ENCODE measurements at places on chromosomes 7 and 10. TPM values are rescaled to one million over a fixed set of nuclear protein-coding genes. Genes with fewer than 3 reads are reported as not detected.

Gene PDE1C
- total RNA-seq = 0.72 TPM

DNA sequence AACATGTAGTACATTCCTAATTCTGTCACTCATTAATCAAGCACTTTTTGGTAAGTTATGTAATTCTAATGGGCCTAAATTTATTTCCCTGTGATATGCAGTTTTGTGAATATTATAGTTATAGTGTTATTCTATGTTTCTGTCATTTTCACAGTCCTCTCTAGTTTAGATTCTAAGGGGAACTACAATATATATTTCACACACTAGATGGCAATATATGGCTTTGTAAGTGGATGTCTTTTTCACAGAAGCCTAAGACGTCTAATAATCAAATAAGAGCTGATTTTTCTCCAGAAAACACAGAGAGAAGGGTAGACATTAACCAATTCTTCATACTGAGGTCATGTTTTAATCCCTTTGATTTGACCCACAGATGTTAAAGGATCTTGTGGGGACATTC lies 18.0 kb downstream of the RNLS start:
- peak; percentile 29 for ATAC-seq

DNA sequence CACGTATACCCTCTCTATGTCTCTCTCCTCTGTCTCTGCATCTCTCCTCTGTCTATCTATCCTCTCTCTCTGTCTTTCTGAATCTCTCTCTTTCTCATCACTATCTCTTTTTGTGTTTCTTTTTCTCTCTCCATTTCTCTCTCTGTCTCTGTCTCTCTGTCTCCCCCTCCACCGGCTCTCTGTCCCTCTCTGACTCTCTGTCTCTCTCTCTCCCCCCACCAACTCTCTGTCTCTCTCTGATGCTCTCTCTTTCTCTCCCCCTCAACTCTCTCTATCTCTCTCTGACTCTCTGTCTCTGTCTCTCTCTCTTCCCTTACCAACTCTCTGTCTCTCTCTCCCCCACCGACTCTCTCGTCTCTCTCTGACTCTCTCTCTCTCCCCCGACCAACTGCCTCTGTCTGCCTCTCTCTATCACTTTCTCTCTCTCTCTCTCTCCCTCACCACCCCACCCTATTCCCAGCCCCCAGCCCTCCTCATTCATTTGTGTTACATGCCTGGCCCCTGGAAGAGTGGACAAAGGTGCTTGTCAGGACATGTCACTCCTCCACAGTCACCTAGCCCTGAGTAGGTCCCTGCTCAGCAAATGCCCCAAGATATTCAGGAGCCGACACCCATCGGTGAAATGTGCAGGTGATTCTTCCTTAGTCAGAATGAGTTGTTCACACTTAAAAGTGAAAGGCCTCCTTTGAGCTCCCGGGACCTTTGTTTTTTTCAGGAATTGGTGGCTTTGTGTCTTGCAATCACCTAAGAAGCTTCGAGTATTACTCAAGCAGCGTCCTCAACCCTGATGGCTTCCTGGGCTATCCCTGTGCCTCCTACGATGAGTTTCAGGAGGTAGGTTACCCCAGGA lies 13.6 kb downstream of the PNLIPRP2 start:
- ATAC-seq = peak; percentile 36

GRCh38 chr7:13414661-13415107 lies 574.8 kb downstream of the ETV1 start:
- ATAC-seq = no peak

GRCh38 chr7:93378131-93378760 lies 146.1 kb downstream of the VPS50 start:
- ATAC-seq = no peak

GRCh38 chr7:73376671-73377412 lies 48.9 kb downstream of the FKBP6 start:
- no peak for ATAC-seq

DNA sequence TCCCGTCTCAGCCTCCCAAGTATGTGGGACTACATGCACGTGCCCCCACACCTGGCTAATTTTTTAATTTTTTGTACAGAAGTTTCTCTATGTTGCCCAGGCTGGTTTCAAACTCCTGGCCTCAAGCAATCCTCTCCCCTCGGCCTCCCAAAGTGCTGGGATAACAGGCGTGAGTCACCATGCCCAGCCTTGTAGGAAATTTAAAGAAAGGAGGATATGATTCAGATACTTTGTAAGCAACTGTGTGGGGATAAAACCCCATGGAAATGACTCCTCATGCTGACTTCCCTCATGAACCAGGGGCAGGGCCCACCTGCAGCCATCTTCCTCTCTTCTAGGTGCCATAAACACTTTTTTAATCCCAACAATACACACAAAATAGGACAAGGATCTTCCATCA lies 50.2 kb downstream of the APBB1IP start:
- no peak for ATAC-seq

- ATAC-seq = no peak
Measured at GRCh38 chr7:4074994-4075393, 607.1 kb upstream of the FOXK1 start.

Gene RNLS
- total RNA-seq = 10.0 TPM

Gene AKR1C8
- total RNA-seq = not detected

GRCh38 chr7:137402536-137403352 lies 59.2 kb upstream of the PTN start:
- no peak for ATAC-seq

GRCh38 chr10:52729271-52730104 lies 43.1 kb downstream of the MBL2 start:
- ATAC-seq = no peak

DNA sequence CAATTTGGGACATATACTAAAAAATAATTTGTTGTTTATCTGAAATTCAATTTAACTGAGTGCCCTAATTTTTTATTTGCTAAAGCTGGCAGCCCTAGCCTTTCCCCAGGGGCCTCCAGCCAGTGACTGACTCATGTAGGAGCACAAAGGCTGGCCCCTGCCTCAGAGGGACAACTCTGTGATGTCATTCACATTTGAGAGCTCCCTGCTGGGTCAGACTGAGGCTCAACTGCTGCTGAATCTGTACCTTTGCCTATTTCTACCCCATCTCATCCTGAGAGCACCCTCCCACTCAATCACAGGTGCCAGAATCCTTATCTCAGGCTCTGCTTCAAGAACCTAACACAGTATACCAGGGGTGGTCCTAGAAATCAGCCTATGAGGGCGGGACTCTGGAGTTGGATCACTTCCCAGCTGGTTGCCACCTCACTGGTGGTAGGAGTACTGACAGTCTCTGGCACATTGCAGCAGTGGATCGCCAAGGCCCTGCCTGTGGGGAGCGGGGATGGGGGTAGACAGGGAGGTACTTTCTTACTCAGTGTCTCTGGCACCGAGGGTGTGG lies 11.6 kb downstream of the GCK start:
- ATAC-seq = no peak

GRCh38 chr7:151623766-151624165 lies 104.1 kb upstream of the RHEB start:
- no peak for ATAC-seq

Gene ZNF425
- 1.9 TPM for total RNA-seq

- ATAC-seq = peak; percentile 71
Measured at GRCh38 chr7:20598459-20599309, 16.8 kb upstream of the ABCB5 start.

- ATAC-seq = no peak
Measured at GRCh38 chr10:105509517-105509916, 868.4 kb downstream of the SORCS3 start.

- no peak for ATAC-seq
Measured at GRCh38 chr10:79947787-79948424, 999 bp downstream of the SFTPD start.

Gene TFPI2
- total RNA-seq = 0.24 TPM

DNA sequence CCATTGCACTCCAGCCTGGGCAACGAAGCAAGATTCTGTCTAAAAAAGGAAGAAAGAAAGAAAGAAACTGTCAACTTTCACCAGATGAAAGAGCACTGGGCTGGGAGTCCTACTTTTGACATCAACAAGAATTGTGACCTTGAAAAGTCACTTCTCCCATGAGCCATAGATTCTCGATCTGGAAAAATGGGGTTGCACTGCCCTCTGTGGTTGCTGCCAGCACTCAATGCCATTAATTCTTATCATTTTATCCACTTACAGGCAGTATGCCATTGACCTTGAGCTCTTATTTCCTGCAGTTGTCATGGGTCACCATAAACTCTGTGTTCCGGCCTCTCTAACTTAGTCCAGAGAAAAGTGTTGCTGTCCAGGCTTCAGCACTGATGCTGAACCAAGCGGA lies 137.2 kb downstream of the NOC3L start:
- no peak for ATAC-seq

DNA sequence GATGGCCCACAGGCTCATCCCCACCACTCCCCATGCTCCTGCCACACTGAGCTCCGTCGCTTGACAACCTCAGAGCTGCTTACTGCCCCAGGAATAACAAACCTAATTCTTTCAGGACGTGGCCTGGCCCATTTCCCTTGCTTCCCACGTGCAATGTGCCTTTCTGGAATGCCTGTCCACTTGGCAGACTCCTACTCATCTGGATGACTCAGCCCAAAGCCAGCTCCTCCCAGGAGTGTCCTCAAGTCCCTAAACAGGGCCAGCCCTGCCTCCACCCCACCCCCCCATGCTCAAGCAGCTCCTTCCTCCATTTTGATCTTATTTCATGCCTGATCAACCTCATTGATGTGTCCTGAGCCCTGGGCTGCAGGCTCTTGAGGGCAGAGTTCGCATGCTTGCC lies 164.9 kb upstream of the RNF32 start:
- ATAC-seq = peak; percentile 52

Gene IPMK
- total RNA-seq = 5.9 TPM

DNA sequence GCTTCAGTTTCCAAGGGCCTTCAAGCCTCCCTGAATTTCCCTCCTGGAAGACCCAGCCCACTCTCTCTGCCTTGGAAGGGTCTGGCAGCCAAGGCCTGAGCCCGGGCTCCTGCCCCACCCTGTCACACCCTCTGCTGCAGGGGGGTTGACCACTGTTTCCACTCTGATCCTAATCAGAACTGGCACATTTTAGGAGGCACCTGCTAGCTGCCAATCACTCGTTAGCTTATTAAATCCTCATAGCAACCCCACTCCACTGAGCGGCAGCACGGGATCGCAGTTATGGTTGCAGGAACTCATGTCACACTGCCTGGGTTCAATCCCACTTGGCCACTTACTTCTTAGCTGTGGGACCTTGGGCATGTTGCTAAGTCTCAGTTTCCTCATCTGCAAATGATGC lies 12.9 kb downstream of the HSPB1 start:
- ATAC-seq = no peak

GRCh38 chr10:109386101-109386500 lies 537.2 kb downstream of the XPNPEP1 start:
- ATAC-seq = no peak

Gene POLR2J2
- 3.3 TPM for total RNA-seq

GRCh38 chr10:3066317-3067117 lies 831 bp upstream of the PFKP start:
- no peak for ATAC-seq

GRCh38 chr7:43700059-43700501 lies 29.2 kb downstream of the COA1 start:
- peak; percentile 70 for ATAC-seq

GRCh38 chr10:124172181-124172916 lies 79.0 kb upstream of the CHST15 start:
- ATAC-seq = no peak

GRCh38 chr7:101084865-101085161 lies 468 bp upstream of the TRIM56 start:
- ATAC-seq = no peak

- no peak for ATAC-seq
Measured at GRCh38 chr7:125424721-125425120, 495.1 kb upstream of the POT1 start.

DNA sequence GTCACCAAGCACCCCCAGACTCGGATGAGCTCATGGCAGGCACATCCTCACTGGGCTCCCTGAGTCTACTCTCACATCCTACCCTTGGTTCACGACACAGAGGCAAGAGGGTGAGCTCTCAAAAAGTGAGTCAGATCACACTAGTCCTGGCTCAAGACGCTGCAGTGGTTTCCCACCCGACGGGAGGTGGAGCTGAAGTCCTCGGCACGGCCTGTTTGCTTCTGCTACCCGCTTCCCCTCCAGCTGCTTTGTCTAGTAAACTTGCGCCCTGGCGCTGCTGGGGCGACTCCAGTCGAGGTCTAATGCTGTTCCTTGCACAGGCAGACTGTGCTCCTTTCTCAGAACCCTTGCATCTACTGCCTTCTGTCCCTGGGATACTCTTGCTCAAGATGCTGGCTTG lies 13.5 kb upstream of the SFMBT2 start:
- no peak for ATAC-seq

GRCh38 chr7:107917763-107918651 lies 27.0 kb downstream of the DLD start:
- no peak for ATAC-seq

- ATAC-seq = no peak
Measured at GRCh38 chr10:129233351-129234148, 233.5 kb upstream of the MGMT start.

DNA sequence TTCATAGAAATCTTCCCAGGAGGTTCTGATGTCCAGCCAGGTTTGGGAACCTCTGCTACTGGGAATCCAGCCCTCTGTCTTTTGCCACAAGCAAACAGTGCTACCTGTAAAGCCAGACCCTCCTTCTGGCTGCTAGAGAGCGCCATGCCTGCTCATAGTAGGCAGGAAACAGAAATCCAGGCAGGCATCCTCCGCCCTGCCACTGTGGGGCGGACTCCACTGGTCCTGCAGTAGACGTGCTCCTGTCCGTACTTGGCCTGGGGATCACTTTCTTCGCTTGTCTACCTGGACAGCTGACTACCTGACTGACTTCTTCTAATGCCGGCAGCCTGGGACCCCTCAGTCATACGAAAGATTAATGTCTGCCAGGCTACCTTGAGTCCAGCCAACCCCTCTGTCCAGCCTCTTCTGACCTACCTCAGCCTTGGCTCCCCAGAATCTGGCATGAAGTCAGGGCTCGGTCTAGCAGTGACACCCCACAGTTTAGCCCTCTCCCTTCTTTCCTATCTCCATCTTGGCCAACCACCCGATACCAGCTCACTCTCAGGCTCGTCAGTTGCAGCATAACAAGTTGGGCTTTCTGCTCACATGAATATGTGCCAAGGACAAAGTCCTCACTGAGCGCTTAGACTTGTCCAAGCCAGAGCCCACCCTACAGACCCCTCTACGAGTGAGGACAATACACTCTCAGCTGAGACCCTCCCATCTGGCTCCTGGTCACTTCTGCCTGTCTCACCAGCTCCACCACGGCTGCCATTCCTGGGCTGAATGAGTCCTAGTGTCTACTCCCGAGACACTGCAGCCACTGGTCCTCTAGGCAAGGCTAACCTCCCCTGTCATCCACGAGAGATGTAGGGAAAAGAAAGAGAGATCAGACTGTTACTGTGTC lies 43.9 kb upstream of the OPALIN start:
- ATAC-seq = no peak

DNA sequence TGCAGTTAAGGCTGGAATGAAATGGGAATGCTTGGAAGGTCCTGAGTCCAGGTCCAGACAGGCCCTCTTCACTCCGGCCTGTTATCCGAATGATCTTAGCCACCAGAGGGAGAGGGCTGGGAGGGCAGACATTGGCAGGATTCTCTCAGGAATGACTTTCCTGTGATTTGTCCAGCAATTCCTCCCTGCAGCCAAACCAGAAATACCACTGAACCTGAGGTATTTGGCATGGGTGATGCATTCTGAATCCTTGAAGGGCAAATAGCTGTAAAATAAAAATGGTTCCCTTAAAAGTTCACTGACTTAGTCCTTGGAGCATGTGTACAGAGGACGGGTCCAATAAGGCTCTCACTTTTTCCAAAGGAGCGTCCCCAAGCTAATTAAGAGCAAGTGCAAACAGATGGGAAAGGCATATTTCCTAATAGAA lies 77.5 kb upstream of the HABP2 start:
- no peak for ATAC-seq

Gene PTF1A
- not detected for total RNA-seq
